T-helper 2 cell (primary cell): ENCODE measurements at places on chromosomes 12 and 14.
A peak's percentile ranks its signal among the peaks of the same experiment; 100 is the strongest.

- no peak for DNase-seq
Observed at GRCh38 chr14:50318031-50318626, 6.0 kb downstream of the DMAC2L start.

DNA sequence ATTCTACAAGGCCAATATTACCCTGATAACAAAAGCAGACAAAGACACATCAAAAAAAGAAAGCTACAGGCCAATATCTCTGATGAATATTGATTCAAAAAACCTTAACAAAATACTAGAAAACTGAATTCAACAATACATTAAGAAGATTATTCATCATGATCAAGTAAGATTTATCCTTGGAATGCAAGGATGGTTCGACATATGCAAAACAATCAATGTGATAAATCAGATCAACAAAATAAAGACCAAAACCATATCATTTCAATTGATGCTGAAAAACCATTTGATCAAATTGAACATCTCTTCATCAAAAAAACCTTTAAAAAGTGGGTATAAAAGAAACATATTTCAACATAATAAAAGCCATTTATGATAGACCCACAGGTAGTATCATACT is 117.3 kb downstream of the CPNE8 start:
- DNase-seq = no peak

DNA sequence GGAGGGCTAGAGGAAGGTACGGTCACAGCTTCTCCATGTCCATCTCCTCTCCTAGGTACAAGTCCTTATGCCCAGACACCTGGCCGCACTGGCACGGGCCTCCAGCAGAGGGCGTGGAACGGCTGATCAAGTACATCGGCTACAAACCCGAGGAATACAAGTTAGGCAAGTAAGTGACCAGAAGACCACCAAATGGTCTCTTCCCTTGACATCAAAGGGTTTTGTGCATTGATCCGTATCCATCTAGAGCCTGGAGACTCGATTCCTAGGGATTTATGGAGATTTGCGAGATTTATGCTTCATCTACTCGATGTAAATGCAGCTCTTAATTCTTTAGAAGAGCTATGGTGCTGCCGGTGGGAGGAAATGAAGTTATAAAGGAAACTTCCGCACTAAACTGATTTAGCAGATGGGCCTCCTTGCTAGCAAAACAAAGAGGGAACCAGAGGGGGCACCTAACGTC is 44.2 kb downstream of the KCTD10 start:
- peak; percentile 43 for DNase-seq

- DNase-seq = no peak
Observed at GRCh38 chr14:38536376-38537038, 280.6 kb upstream of the CLEC14A start.

DNA sequence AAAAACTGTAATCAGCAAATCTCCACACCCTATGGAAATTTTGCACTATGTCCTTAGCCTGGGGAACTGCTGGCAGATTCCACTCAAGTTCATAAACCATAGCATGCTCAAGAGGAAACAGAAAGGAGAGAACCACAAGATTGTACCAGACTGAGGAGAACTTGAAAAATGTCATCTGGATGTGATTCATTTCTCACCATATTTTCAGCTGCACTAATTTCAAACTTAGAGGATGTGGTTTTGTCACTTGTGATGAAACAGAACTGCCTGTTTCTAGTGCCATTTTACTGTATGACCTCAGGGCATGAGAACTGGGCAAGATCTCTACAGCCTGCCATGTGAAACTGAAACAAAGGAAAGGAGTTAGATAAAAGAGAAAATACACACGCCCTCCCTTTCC is 1493.1 kb upstream of the FLRT2 start:
- no peak for DNase-seq

- DNase-seq = no peak
Observed at GRCh38 chr12:45566257-45566656, 163.2 kb upstream of the ARID2 start.

DNA sequence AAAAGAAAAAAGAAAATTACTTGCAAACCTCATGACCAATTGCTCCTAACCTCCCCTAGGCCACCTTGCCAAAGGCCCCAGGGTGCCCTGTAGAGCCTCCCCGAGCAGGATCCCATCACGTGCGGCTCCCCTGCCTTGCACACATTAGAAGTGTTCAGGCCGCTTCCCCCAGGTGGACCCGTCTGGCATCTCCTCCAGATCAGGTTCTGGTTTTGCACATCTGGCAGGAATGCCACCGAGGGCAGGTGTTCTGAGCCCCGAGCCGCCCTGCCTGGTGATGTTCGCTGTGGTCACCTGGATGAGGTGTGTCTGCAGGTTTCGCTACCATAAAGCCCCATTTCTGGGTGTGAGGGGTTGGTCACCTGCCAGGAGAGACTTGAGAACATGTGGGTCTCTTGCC is 19.3 kb downstream of the MMP17 start:
- DNase-seq = no peak

DNA sequence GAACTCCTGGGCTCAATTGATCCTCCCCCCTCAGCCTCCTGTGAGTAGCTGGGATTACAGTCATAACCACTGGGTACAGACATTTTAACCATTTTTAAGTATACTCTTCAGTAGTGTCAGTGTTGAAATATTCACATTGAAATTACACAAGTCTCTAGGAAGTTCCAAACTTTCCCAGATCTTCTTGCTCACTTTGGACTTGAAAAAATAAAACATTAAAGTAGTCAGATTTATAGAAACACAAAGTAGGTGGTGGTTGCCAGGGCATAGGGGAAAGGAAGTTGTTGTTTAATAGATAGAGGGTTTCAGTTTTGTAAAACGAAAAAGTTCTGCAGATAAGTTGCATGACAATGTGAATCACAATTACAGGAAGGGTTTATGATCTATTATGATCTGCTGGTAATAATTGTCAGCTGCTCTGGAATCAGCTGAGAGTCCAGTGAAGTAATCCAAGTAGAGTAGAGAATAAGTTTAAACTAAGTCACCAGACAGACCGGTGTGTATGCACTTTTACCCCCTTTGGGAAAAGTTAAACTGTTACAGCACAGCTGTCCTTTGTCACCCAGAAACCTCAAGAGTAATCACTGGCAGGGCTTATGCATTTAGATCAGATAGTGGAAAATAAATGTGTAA is 27.4 kb downstream of the PCNX1 start:
- DNase-seq = peak; percentile 65

GRCh38 chr14:57485635-57486034 is 8.0 kb downstream of the CCDC198 start:
- peak; percentile 20 for DNase-seq

- no peak for DNase-seq
Observed at GRCh38 chr12:55812088-55812487, 5.4 kb downstream of the SARNP start.

- DNase-seq = no peak
Observed at GRCh38 chr12:15682826-15683225, 106.4 kb downstream of the EPS8 start.

GRCh38 chr14:73721101-73721821 is 7.1 kb upstream of the PNMA1 start:
- DNase-seq = no peak

DNA sequence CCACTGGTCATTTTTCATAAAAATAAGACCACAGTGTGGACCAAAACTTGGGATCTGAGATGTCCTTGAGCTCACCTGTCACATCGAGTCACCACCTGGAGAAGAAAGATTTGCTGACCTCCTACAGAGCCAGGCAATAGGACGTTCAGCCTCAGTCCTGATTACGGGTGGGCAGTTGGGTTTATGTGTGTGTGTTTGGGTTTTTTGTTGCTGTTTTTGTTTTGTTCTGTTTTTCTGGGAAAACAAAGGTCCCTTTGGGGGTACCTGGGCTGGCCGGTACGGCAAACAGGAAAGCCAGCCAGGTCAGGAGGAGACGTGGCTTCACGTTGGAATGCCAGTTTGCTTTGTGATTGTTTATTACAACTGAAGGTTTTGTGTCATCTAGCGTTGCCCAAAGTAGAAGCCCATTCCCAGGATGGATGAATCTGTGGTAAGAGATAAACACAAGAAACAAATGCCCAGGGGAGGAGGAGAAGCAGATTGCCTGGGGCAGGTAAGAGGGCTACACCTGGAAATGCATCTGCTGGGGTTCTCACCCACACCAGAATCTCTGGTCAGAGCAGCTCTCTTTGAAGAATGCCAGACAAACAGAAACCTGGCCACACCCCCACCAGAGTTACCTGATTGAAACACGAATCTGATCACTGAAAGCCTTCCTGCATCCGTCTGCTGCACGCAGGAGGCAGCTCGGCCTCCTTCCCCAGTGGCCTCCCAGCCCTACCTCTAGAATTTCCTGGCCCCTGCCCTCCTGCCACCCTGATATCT is 100.1 kb upstream of the DIO3 start:
- no peak for DNase-seq

- no peak for DNase-seq
Observed at GRCh38 chr14:91755570-91756295, 23.8 kb upstream of the CATSPERB start.

DNA sequence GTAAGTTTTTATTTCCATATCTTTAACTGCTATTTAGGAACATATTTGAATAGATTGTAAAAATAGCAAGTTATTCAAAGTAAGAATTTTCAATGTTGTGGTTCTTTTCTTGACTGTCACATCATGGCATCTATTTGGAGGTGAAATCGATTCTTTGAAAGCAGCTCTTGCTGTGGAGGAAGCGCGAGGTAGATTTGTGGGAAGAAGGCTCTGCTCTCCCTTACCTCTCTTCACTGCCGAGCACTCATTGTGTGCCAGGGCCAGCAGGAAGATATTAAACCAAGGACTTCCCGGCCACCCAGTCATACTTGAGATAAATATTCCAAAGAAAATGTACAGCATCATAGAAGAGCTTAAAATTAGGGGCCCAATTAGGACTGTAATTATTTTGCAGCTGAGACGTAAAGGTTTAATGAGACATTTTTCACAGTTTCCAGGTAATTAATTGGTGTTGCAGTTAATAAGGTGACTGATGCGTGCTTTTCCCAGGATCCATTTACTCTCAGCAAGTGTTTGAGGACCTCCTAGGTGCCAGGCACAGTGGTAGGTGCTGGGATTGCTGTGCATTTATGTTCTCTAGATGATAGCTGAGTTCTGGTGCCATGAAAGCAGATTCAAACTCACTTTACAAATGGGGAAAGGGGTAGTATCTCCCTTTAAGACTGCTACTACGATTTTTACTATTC is 89.2 kb upstream of the DYNC1H1 start:
- DNase-seq = no peak

DNA sequence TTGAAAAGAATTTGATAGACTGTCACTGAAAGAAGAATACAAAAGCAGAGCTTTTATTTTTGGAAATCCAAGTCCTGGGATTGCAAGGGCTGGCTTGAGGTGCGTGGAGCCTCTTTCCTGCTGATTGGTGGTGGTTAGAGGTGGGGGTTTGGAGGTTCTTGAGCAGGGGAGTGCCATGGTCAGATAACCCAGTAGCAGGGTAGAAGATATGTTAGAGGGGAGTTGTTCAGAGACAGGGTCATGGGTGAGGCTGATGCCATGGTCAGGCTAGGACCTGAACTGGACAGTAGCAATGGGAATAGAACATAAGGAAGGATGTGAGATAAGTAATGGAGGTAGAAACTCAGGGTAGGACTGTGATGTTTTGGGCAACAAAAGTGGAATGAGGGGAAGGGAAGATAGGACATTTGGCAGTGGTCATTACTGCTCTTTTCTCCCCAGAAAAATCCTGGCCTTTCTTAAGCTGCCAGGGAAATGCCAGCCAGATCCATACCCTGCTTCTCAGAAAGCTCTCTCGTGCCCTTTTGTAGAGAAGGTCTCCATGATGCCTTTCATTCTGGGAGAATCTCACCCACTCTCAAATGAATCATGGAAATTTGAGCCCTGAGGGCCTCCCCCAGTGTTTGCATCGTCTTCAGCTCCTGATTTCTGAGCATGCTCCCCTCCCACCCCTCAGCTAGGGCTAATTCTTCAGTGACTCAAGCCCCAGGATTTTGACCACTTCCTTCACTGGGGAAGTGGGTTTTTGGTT is 9.5 kb downstream of the EMP1 start:
- no peak for DNase-seq

DNA sequence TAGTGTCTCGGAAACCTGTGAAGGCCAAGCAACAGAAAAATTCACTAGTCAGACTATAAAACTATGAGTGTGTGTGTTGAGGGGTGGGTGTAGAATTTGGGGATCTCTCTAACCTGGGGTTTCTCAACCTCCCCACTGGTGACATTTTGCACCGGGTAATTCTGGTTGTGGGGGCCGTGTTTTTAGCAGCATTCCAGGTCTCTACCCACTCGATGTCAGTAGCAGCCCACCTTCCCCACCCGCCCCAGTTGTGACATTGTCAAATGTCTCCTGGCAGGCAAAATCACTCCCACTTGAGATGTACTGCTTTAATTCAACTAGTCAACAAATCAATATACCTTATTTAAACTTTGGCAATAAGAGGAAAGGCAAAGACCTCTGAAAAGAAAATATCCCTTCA is 4.1 kb downstream of the GCN1 start:
- no peak for DNase-seq

DNA sequence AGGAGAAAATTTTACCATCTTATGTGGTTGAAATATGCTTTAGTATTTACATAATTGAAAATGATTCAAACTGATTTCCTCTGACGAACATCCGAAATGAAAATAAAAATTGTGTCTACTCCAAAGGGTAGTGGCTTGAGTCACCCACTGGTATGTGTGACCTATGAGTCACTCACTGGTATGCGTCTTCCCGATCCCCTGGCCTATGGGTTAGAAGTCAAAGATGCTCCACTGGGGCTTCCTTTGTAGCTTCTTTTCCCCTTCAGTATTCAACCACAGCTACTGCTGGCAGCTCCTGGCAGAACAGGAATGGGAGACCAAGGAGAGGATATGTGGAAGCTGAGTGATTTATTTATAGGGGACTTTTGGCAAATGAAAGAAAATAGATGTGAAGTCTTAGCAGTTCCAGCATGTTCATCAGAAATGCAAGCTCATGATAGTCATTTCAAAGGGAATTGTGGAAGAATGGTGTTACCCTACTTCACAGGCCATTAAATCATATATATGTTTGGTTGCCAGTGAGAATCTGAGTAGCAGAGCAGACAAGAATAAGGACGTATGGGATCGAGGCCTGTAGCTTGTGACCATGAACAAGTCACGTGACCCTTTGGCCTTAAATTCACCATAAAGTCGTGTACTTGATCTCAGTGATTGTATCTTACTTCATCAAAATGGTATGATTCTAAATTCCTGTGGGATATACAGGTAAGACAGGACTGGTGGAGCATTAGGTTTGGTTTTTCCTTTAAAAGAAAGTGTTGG is 108.3 kb downstream of the CRADD start:
- no peak for DNase-seq

- no peak for DNase-seq
Observed at GRCh38 chr12:55965941-55966407, at the start of gene PMEL. Gene PMEL (minus strand): TSS chr12:55966042. CDS start chr12:55966011, 31 bp downstream.

- no peak for DNase-seq
Observed at GRCh38 chr14:50516091-50516490, 16.3 kb downstream of the MAP4K5 start.

DNA sequence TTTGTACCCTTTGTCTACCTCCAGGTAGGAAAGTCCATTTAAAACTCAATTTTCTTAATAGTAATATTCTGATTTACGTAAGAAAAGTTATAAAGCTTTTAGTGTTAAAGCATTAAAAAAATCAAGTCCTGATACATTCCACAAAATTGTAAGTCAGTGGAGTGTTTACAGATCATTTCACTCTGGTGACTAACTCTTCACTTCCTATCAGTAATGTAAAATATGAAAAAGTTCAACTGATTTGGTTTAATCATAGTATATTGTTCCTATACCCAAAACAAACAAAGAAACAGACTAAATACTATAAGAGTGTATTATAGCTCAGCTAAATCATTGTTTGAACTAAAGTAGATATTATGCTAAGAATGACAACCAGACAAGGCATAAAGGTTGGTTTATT is 85.9 kb downstream of the VEZT start:
- no peak for DNase-seq
